ENCODE measurements at places on chromosomes 7 and 10. TPM values are rescaled to one million over a fixed set of nuclear protein-coding genes. Genes with fewer than 3 reads are reported as not detected.

The RGR gene
- total RNA-seq: not detected

The AZGP1 gene
- total RNA-seq: not detected

The TYW1 gene
- 17.8 TPM for total RNA-seq

The ATOH7 gene
- total RNA-seq: not detected

The GRID2IP gene
- not detected for total RNA-seq

The NUDT5 gene
- 97.8 TPM for total RNA-seq

The GPR141 gene
- not detected for total RNA-seq

The TMEM26 gene
- not detected for total RNA-seq

The AGR2 gene
- total RNA-seq: not detected

The CRHR2 gene
- not detected for total RNA-seq

The STEAP1B gene
- not detected for total RNA-seq

The RPEL1 gene
- 0.16 TPM for total RNA-seq

The DYNC1I1 gene
- not detected for total RNA-seq

The NSUN6 gene
- total RNA-seq: 24.6 TPM

The CPVL gene
- total RNA-seq: not detected

The AKR1C2 gene
- total RNA-seq: not detected

The AQP1 gene
- not detected for total RNA-seq

The CNPY1 gene
- not detected for total RNA-seq

The VSTM2A gene
- not detected for total RNA-seq

The INHBA gene
- total RNA-seq: not detected

The CCDC146 gene
- total RNA-seq: 12.9 TPM

The NSUN5 gene
- 54.1 TPM for total RNA-seq

The IKZF1 gene
- total RNA-seq: 370 TPM

The SFTPA1 gene
- total RNA-seq: not detected

The WDR86 gene
- total RNA-seq: 0.32 TPM

The PNLIPRP1 gene
- not detected for total RNA-seq
